Activated CD8-positive, alpha-beta memory T cell treated with anti-CD3 and anti-CD28 coated beads for 1 hour (primary cell): ENCODE measurements at places on chromosomes 4 and X.

DNA sequence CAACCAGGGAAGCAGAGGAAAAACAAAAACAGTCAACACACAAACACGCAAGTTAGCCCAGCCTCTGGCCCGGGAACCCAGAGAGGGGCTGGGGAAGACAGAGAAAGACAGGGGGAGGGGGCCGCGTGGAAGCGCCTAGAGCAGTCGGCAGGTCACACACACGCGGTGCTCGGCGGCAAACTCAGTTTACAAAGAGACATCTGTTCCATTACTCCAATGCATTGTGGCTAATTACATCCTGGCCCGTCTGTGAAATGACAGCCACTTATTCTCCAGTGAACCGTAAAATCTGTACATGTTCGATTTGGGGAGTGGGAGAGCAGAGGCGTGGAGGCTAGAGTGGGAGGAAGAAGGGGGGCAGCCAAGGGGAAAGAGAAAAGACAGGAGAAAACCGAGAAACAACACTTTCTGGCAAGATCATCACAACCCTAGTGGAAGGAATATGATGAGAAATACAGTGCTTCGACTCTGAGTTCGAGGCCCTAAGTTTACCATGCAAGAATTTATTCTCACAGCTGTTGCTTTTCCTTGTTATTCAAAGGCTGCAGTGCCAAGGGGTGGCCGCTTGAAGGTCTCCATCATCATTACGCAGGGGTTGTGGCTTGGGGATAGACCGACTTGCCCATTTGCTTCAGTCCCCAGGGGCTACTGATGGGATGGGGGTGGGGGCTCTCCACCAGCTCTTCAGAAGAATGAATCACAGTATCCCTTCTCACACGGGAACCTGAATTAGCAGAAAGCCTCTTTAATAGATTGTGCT, 167.7 kb downstream of the MGST2 start:
- DNase-seq: no peak

GRCh38 chrX:134622056-134622812, 36.0 kb downstream of the PLAC1 start:
- no peak for DNase-seq

DNA sequence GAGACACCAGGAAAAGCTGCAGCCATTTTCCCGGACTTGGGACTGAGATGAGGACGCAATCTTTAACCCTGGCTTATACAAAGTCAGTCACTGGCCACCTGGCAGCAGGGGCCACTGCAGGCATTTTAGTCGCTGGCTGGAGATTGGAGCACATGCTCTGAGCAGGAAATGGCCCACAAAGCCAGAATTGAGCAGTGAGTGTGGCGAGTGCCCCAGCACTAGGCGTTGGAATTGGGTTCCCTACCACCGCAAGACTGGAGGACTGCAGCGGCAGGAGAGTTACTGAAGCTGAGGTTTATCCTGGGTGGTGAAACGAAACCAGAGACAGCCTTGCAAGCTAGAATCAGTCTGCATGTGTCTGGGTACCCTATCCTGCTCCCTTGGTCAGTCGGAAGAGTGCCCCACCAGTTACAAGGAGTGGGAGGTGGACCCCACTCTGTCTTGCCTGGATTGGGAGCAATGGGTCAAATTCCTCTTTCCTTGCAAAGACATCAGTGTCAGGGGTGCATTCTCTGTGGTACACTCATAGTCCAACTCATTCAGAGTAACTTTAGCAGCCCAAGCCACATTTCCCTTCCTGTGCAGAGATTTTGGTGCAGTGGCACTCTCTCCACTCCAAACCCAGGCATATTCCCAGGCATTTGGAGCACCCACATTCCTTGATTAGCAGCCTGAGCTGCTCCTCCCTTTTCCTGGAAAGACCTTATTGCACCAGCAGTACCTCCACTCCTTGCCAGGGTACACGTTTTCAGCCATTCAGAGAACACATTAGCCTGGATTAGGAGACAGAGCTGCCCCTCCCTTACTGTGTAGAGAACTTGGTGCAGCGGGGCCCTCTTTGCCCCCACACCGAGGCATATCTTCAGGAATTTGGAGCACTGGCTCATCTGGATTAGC, 36.7 kb upstream of the PLK4 start:
- no peak for DNase-seq

- no peak for DNase-seq
These were observed 77.1 kb upstream of the LSM6 start for GRCh38 chr4:146098397-146098796.

- DNase-seq: no peak
These were observed 12.6 kb downstream of the SSR4 start for GRCh38 chrX:153806999-153807575.

DNA sequence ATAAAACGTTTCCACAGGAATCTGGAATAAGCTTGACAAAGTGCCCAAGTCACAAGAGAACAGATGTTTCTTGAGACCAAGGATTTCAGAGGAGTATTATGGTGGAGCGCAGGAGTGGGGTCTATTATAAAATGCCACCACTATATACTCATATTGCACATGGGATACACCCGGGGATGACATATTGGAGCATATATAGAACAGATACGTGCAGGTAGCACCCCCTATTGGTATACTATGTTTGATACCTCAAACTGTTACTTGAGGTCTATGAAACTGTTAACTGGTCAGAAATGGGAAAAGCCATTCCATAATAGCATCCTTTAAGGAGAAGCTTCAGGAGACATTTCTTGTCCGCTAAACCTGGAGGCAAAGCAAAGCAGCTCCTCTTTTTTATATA, 86.0 kb downstream of the PCYT1B start:
- no peak for DNase-seq

DNA sequence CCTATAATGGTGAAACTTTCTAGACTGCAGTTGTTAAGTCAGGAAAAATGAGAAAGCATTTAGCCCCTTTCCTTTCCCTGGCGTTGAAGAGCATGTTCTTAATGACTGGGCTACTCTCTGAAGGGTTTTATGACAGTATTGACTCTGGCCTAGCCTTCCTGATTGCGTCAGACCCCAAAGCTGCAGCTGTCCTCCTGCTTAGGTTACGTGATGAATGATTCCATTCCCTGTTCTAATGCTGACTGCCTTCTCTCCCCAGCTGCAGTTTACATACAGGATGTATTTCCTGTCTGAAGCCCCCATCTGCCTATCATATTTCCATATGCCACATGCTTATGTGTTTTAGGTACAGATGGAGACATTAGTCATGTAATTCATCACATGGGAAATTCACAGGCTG, 105.8 kb upstream of the EGFL6 start:
- DNase-seq: no peak

GRCh38 chrX:19602866-19603622, 87.7 kb upstream of the MAP3K15 start:
- no peak for DNase-seq

- no peak for DNase-seq
These were observed 76.7 kb upstream of the HS3ST1 start for GRCh38 chr4:11505221-11505971.

DNA sequence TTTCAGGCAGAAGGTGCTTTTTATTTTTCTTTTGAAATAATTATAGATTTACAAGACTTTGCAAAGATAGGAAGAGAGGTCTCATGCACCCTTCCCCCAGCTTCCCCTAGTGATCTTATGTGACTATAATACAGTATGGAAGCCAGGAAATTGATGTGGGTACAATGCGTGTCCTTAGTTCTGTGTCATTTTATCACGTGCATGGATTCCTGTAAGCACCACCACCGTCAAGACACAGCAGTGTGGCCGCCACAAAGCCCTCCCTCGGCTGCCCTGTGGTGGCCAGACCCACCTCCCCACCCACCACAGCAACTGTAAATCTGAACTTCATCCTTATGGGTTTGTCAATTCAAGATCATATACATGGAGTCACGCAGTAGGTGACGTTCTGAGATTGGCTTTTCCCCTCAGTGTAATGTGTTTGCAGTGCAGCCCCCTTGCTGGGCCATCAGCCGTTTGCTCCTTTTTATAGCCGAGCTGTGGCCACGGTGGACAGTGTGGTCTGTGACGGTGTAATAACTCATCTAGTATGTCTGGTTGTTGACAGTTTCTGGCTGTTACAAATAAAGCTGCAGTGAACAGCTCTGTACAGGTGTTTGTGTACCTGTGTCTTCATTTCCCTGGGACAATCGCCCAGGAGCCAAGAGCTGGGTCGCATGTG, 10.9 kb upstream of the HTRA3 start:
- no peak for DNase-seq

- DNase-seq: no peak
These were observed 86.8 kb downstream of the GC start for GRCh38 chr4:71697031-71697430.

- no peak for DNase-seq
These were observed 7.2 kb downstream of the IL15 start for GRCh38 chr4:141643557-141643956.

GRCh38 chrX:56766554-56767347, 37.7 kb downstream of the NBDY start:
- DNase-seq: no peak

DNA sequence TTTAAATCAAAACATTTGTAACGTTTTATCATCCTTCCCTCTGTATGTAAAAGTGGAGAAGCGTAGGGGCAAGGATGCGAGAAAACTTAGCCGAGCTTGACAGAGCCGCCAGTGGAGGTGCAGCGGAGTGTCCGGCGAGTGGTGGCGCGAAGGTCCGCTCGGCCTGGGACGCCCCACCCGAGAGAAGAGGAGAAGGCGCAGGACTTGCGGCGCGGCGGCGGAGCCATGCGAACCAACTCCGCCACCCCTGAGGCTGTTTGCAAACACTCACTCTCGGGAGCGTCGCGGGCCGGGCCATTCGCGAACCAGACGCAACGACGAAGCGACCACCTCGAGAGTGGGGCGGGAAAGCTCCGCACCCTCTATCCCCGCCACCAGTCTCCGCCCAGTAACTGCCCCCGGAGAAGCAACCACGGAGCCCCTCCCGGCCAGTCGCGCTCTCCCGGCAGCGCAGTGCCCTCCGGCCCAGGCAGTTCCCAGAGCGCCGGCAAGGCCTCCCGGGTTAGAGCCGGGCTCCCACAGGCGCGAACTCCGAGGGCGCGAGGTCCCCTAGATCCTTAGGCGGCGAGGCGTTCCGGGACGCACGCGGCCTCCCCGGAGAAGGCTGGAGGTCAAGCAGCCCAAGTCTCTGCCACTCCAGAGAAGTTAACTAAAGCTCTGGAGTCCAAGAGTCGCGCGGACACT, 2.3 kb upstream of the MAB21L2 start:
- no peak for DNase-seq

GRCh38 chr4:172815499-172816164, 353.0 kb upstream of the GALNT7 start:
- DNase-seq: no peak

GRCh38 chr4:27001398-27002164, 140.9 kb downstream of the STIM2 start:
- no peak for DNase-seq

DNA sequence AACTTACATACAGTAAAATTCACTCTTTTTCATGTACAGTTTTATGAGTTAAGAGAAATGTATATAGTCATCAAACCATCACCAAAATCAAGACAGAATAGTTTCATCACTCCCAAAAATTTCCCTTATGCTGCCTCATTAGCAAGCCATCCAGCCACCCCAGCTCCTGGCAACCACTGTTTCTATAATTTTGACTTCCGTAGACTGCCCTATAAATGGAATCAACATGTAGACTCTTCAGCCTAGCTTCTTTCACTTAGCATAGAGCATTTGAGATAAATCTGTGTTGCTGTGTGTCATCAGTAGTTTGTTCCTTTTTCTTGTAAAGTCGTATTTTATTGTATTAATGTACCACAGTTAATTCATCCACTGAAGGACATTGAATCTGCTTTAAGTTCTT, 23.2 kb downstream of the HDX start:
- DNase-seq: no peak

GRCh38 chr4:93764639-93765246, 63.8 kb upstream of the ATOH1 start:
- DNase-seq: no peak

DNA sequence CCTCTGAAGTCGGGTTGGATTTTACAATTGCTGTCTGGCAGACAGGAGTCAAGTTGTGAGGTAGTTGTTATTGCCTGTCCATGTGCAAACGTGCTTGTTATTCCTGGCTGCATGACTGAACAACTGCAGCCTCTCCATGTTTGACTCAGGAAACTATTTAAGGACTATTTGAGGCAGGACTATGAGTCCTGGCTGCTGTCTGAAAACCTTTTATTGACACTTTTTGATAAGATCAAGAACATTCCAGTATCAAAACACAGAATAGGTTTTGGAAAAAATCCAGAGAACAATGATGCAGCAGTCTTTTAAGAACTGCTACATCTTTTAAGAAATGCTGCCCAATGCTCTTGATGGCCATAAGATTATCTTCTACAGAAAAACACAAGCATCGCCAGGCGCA, 10.0 kb upstream of the SPRY1 start:
- DNase-seq: no peak

- DNase-seq: no peak
These were observed 4.7 kb downstream of the FAM120C start for GRCh38 chrX:54178100-54178940.

DNA sequence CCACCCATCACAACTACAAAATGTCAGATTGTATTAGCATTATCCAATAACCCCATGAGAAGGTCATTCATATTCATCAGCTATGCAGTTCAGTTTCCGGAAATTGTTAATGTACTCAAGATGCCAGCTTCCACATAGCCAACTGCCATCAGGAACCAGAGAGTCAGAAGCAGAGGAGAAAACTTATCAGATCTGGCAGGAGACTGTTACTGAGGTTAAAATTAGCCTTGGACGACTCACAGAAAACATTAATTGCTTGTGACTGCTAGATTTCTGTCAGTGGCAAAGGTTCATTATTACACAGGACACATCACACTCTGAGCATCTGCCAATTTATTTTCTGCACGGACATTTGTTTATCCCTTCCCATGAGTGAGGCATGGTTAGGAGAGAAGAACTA, 352.8 kb downstream of the DHRSX start:
- no peak for DNase-seq

GRCh38 chr4:71211748-71212147, 127.1 kb upstream of the SLC4A4 start:
- DNase-seq: no peak

DNA sequence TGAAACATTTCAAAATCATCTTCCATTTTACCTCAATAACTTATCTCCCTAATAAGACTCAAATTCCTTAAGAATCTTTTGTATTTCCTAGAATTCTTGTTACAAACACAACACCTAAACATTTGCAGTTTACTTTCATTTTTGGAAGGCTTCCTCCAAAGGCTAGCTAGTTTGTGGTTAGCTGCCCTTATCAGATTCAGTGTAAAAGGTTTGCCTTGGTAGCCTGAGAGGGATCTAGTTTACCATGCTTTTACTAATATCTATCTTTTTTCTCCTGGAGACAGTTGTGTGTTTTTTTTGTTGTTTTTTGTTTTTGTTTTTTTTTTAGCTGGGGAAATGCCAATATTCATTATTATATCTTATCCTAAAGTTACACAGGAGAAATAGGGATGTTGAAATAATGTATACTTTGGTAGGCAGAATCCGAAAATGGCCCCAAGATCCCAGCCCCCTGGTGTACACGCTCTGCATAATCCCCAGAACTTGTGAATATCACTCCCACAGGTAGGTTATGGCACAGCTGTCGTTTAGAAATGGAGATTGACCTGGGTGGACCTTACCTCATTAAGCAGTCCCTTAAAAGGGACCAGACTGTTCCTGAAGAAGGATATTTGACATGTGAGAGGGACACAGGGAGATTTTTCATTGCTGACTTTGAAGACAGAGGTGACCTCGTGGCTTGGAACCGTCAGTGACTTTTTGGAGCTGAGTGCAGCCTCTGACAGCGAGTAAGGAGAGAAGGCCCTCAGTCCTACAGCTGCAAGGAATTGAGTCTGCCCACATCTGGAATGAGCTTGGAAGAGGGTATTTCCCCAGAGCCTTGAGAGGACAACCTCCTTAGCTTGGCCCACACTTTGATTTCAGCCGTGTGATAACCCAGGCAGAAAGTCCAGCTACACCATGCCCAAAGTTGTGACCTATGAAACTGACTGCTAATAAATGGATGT, 33.4 kb downstream of the SEPTIN11 start:
- DNase-seq: no peak

GRCh38 chrX:153726286-153727122, 1.8 kb downstream of the ABCD1 start:
- DNase-seq: no peak
